Fibroblast of the conjunctiva (primary cell): ENCODE measurements at places on chromosomes 16 and 17.

GRCh38 chr16:49684696-49685095 is 171.2 kb downstream of the ZNF423 start:
- DNase-seq: no peak

DNA sequence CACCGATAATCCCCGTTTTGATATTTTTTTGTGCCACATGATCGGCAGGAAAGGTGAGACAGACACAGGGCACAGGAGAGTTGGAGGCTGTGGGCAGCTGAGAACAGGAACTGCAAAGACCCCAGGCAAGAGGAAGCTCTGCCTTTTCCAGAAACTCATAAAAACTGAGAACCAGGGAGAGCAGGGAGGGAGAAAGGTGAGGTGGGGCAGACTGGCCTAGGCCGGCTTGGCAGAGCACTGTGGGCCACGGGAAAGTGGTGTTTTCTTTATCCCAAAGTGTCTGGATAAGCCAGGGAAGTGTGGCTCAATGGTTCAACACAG is 11.8 kb upstream of the AXIN2 start:
- no peak for DNase-seq

GRCh38 chr16:67128417-67128816 is 18.7 kb downstream of the PHAF1 start:
- no peak for DNase-seq

DNA sequence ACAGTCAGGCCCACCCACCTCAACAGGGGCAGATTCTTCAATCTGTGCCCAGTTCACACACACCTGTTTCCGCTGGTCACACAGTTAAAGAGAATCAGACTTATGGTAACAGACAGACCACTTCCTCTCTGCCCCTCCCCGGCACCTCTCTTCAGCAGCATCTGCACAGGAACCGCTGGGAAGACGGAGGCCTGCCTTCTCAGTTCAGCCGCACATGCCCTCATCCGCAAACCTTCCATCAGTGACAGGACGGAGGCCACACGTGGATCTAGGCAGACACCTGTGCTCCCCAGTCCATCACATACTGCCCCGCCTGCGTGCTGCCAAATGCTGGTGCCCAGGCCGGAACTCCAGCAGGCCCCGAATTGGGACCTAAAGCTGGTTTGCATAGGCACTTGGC is 10.3 kb downstream of the PHB1 start:
- no peak for DNase-seq

DNA sequence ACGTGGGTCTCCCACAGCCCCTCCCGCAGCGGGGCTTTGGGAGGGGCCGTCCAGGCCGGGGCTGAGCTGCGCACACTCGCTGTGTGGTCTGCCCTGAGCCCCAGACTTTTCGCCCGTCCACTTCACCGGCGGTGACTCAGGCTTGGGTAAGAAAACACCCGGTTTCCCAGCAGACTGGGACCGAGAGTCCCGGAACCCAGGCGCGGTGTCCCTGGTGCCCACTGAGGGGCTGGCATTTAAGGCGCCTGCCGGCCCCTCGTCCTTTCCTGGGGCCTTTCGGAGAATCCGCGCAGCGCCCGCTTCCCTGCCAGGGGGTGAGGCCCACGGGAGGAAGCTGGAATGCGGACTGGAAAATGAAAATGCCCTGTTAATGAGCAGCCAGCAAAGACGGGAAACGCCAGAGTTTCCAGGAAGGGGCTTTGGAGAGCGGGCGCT is 100.3 kb downstream of the C16orf95 start:
- DNase-seq: no peak

GRCh38 chr17:78664476-78665386 is 87.5 kb upstream of the DNAH17 start:
- DNase-seq: no peak

- DNase-seq: no peak
Measured at GRCh38 chr16:2008631-2009163, 924 bp downstream of the ZNF598 start.

GRCh38 chr16:64375391-64375980 is 746.4 kb downstream of the CDH11 start:
- no peak for DNase-seq

- DNase-seq: no peak
Measured at GRCh38 chr16:47851146-47851545, 304.6 kb downstream of the ABCC12 start.

- DNase-seq: no peak
Measured at GRCh38 chr17:9237661-9238301, 216.5 kb downstream of the NTN1 start.

- no peak for DNase-seq
Measured at GRCh38 chr16:82699260-82699659, 72.5 kb downstream of the CDH13 start.

DNA sequence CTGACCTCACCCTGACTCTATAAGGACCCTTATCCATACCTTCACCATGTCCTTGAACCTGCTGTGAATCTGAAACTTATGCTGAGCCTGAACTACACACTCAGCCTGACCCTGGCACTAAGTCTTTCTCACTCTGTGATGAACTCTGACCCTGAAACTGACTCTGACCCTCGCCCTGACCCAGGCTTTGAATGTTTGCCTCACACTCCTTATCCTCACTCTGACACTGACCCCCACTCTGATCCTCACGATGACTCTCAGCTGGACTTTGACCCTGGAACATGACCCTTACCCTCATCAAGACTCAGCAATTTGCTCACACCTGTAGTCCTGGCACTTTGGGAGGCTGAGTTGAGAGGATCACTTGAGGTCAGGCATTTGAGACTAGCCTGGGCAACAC is 4.4 kb downstream of the AHSP start:
- no peak for DNase-seq

GRCh38 chr16:79658301-79659033 is 57.9 kb upstream of the MAF start:
- DNase-seq: no peak

- no peak for DNase-seq
Measured at GRCh38 chr17:72565758-72566157, 444.9 kb downstream of the SOX9 start.

DNA sequence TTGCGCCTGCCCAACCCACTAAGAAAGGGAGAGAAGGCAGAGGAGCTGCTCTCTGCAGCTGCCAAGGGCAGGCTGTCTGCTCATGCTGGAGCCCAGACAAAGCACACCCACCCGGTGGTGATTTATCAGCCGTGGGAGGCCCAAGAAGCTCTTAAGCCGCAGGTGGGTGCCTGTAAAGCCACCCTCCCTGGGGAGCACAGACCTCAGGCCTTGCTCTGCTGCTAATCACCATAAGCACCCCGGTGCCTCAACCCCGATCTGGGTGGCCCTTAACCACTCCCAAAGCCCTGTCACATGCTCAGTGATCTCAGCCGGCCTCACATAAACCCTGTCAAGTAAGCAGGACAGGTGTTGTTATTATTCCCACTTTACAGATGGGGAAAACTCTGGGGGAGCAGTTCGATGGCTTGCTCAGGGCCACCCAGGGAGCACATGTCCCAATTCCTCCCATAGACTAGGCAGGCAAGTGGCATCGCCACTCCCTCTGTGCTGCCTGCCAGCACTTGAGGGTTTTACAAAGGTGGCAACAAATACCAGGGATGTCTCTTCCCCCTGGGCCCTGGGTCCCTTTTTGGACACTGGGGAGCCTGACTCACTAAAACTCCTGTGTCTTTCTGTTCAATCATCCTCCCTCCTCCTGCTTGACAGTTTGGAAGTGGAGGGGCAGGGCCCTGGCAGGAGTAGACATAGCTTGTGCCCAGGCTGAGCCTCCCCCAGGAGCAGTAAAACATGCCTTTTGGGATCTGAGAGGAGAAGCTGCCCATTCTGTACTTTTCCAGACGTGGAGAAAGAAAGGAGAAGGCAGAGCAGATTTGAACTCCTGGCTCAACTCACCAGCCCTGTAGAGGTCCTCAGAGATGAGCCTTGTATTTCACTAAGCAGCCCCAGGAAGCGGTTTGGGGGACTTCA is 299.3 kb downstream of the SOX9 start:
- no peak for DNase-seq

DNA sequence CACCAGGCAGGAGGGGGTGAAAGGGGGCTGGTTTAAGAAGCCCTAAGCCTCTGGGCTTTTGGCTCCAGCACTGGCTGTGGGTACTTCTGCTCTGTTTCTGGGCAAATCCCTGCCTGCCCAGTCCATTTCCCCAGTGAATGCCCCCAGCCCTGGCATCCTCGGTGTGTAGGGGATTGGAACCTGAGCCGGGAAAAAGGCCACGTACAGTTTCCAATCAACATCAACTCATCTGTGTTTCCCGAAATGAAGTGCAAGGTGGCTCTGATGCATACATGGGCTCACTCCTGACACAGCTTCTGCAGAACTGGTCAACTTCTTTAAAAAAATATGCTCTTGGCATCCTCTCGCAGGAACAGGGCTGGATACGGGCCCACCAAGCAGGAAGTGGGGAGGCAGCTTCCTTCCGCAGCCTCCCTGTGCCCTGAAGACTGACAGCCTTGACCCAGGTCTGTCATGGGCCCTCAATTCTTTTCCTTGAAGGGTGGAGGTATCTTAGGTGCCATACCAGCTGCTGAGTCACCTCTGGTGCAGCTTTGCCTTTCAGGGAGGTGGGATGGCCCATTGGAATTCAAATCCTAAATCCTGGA is 73.3 kb downstream of the N4BP1 start:
- DNase-seq: no peak

DNA sequence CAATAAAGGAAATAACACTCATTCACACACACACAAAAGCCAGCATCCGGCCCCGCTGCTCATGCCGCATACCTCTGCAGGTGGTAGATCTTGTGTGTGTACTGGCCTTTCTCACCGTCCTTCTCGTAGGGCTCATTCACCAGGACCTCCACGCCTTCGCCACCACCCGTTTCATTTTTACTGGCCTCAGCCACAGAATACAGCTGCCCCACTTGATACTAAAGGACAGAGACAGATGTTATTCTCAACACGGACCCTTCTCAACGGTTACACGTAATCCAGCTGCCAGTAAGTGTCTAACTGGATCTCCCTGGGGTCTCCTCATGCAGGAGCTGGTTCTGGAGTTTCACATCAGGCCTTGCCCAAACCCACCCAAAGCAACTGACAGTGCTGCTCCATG is 9.7 kb downstream of the PITPNA start:
- DNase-seq: no peak

DNA sequence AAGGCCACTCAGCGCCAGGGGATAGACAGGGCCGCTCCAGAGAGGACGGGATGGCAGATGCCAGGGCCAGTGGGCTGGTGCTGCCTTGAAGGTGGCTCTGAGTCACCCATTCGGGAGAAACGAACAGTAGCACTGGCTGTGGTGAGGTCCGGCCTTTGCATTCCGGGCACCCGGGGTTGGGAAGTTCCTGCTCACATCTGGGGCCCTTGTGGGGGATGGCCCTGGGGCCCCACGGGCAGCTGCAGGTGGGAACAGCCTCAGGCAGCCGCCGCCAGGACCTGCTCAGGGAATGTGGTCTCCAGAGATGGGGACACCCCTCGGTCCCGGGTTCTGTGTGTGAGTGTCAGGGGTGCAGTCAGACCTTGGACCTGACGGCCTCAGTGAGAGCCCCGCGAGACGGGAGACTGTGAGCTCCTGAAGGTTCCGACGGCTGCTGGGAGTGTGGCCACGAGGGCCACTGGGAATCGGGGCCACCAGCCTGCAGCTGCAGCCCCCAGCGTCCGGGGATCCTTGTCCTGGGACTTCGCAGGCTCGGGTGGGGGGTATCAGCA is 1.4 kb downstream of the CBFA2T3 start:
- DNase-seq: no peak

DNA sequence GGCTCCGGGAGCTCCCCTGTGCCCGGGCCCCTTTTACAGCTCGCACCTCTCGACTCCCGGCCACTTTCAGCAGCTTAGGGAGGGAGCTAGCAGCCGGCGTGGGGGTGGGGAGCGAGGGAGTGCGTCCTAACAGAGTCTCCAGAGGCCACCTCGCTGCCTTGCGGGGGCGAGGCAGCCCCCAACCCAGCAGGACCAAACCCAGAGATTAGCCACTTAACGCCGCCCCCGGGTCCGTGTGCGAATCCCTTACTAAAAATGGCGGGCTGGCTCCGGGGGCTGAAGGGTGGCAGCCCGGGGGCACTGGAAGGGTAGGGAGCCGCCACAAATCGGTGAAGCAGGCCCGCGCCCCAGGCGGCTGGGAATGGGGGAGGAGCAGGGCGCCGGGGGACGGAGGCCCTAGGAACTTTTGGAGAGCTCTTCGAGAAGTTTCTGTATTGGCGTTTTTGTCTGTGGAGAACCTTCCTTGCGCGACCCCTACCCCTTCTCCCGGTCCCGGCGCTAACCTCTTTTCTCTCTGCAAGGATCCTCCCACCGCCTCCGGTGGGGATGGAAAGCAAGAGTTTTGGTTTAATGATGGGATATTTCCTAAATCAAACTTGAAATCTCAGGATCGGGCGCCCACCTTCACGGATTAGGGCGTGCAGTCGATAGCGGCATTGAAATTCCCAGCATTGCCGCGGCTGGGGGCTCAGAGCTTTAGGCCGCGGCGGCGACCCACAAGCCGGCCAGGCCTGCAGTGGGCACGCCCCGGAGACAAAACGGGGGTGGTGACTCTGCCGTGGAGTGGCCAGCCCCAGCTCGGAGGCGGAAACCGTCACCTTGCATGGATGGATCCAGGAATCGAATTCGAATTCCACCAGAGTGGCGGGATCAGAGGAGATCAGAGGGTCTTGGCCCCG is 793 bp upstream of the IRX3 start:
- no peak for DNase-seq

- DNase-seq: no peak
Measured at GRCh38 chr16:85800321-85800669, 800 bp downstream of the COX4I1 start.

- no peak for DNase-seq
Measured at GRCh38 chr17:62782730-62783270, 25.3 kb downstream of the MARCHF10 start.

DNA sequence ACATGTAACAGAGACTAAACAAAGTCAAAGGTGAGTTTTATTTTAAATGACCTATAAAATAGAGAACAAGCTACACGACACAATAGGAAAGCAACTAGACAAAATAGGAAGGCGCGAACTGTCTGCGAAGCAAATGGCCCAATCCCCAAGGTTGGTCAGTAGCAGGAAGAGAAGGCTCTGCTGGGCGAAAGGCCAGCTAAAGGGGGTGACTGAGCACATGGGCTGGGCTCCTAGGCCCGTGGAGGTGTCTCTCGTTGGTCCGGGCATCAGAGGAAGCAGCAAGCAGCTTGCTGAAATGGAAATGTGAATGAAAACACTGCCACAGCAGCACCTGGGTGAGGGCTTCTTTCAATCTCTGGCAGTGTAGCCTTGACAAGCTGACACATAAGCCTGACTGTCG is 129.4 kb downstream of the ZNF778 start:
- DNase-seq: no peak

DNA sequence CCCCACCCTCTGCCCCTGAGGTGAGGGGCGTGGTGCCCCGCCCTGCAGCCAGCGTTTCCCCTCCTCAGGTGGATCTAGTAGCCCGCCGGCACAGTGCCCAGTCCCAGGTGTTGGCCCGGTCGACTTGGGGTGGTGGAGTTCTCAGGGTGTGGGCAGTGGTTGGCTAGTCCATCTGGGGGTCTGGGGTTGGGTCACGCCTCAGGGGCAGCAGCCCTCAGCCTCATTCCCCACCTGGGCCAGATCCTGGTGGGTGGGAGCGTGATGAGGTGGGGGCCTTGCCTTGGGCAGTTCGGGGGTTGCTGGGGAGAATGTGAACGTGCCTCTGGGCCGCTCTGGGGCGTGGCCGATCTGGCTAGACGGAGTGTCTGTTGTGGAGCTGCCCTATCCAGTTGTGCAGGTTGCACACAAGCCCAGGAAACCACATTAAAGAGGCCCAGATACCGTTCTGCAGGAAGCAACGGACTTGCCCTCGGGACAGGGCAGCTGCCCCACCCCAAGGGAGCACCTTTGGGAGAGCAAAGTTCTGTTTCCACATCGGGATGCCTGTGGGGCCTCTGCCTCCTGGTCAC is 32.0 kb downstream of the GSE1 start:
- DNase-seq: no peak
